ENCODE measurements at places on chromosomes 2 and 18. TPM values are rescaled to one million over a fixed set of nuclear protein-coding genes. Genes with fewer than 3 reads are reported as not detected.

- DNase-seq: no peak
- H3K27me3 ChIP-seq: no peaks in the 10 kb centered on the region
- no peak overlapping the region for H3K4me3 ChIP-seq
- H3K36me3 ChIP-seq: peaks cover 11% of the 10 kb centered on the region
- H3K27ac ChIP-seq: no peak overlapping the region
- H3K4me1 ChIP-seq: no peaks in the 10 kb centered on the region
Measured at GRCh38 chr18:78576967-78577366, 402.7 kb upstream of the SALL3 start.

DNA sequence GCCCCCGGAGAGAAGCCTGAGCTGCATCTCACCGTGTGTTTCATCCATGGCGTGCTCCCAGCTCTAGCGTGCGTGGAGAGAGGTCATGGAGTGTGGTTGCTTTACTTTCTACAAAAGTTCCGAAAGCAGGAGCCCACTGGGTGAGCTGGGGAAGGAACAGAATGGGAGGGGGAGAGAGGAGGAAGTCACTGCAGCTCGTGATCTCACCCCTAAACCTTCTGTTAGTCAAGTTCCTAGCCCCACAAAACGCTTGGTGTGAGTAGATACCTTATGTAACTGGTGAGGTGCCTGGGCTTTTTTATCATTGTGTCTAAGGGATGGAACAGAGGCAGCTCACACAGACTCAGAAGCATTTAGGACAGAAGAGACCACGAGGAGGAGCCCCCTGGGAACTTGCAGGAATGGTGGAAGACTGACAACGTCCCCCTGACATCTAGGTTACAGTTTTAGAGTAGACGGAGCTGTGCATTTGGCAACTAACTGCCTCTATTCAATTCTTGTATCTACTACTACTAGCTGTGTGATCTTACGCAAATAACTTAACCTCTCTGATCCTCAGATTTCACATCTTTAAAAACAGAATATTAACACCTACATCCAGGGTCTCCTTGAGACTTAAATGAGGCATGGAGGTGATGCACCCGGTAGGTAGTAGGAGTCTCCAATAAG is 123.3 kb downstream of the ARL4C start:
- H3K4me3 ChIP-seq: no peak overlapping the region
- H3K4me1 ChIP-seq: peaks cover 12% of the 10 kb centered on the region
- DNase-seq: no peak
- H3K27me3 ChIP-seq: peaks cover 11% of the 10 kb centered on the region
- H3K27ac ChIP-seq: no peak overlapping the region

DNA sequence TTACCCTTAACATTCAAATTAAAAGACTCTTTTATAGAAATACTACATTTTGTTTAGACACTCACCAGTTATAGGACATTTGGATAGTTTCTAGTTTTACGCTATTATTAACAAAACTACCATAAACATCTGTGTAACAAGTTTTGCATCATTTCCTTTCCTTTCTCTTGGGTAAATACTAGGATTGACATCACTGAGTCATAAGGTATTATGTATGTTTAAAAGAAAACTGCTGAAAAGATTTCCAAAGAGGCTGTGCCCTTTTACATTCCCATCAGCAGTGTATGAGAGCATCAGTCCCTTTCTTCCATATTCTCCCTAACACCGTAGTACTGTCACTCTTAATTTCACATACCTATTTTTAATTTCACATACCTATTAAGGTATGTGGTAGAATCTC is 130.6 kb downstream of the USP34 start:
- H3K27me3 ChIP-seq: peaks cover 3% of the 10 kb centered on the region
- peak overlapping the region; percentile 42 for H3K27ac ChIP-seq
- H3K36me3 ChIP-seq: peaks cover 66% of the 10 kb centered on the region
- H3K4me1 ChIP-seq: peaks cover 17% of the 10 kb centered on the region

- peak; percentile 26 for DNase-seq
- no peaks in the 10 kb centered on the region for H3K36me3 ChIP-seq
- H3K4me1 ChIP-seq: no peaks in the 10 kb centered on the region
- H3K27me3 ChIP-seq: no peaks in the 10 kb centered on the region
Measured at GRCh38 chr2:187138265-187138664, 289.3 kb upstream of the ZSWIM2 start.

- DNase-seq: no peak
- no peak overlapping the region for H3K4me3 ChIP-seq
- H3K27me3 ChIP-seq: peaks cover 47% of the 10 kb centered on the region
- H3K4me1 ChIP-seq: no peaks in the 10 kb centered on the region
- H3K27ac ChIP-seq: no peak overlapping the region
- no peaks in the 10 kb centered on the region for H3K36me3 ChIP-seq
Measured at GRCh38 chr2:121172456-121172855, 112.5 kb downstream of the TFCP2L1 start.

DNA sequence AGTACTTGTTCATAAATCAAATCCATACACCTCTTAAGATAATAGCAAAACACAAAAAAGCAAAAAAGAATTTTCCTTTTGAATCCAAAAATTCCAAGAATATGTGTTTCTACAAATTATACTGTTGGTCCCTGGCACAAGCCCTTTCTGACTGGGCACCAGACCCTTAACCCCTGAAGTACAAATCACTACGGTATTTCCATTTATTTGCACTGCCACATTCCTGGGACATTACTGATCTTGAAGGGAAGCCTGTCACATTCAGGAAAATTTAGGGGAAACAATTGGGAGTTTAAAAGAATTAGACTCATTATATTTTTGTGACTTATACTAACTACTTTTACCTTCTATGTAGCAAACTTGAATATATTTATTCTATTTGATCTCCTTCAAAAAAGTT is 98.8 kb downstream of the ZNF521 start:
- H3K36me3 ChIP-seq: no peaks in the 10 kb centered on the region
- peak overlapping the region; percentile 51 for H3K27ac ChIP-seq
- peaks cover 54% of the 10 kb centered on the region for H3K4me1 ChIP-seq
- DNase-seq: peak; percentile 11
- H3K4me3 ChIP-seq: peak overlapping the region; percentile 13

The PLEKHH2 gene
- total RNA-seq: 0.48 TPM

Data from HFFc6 (cell line).